ENCODE measurements at places on chromosomes 3 and 15.

- DNase-seq: no peak
Observed at GRCh38 chr3:151016478-151016795, 43.9 kb upstream of the CLRN1 start.

DNA sequence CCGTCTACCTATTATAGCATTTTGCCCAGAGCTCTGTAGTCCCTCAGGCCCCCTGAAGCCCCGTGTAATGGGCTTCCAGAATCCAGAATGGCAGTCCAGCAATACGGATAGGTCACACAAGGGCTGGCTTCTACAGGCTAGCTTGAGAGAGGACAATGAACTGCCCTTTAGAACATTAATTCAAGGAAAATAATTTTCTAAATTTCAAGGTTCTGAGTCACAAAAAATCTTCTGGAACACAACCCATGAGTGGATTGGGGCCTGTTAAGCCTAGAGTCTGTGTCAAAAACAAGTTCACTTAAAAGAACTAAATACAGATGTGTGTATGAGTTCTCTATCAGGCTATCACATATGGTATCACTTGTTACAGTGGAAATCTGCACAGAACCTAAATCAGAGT, 28.8 kb downstream of the DCP1A start:
- no peak for DNase-seq

DNA sequence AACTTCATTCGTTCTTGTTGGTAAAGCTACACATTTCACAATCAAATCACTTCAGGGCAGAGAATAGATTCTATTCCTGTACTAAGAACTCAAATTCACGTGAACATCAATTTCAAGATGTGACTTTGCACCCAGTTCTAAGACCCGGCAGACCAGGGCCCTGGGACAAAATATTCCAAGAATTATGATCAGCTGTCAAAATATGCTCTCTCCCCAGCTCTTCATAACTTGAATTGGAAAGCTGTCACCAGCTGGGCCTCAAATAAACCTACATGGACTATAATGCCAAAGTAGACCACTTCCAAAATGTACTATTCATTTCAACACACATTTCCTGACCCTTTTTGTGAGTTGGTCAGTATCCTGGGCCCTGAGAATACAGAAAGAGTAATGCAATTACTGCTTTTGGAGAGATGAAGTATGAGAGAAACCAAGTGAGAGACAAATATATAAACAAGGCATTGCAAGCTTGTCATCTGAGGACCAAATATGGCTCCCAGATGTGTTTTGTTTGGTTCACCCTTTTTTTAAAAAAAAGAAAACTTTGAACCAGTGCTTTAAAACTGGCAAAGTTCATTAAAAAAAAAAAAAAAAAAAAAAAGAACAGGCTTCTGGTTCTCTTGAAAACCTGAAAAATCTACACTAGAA, 14.9 kb downstream of the MAGI1 start:
- no peak for DNase-seq

GRCh38 chr3:16790432-16791400, 94.0 kb upstream of the PLCL2 start:
- no peak for DNase-seq

DNA sequence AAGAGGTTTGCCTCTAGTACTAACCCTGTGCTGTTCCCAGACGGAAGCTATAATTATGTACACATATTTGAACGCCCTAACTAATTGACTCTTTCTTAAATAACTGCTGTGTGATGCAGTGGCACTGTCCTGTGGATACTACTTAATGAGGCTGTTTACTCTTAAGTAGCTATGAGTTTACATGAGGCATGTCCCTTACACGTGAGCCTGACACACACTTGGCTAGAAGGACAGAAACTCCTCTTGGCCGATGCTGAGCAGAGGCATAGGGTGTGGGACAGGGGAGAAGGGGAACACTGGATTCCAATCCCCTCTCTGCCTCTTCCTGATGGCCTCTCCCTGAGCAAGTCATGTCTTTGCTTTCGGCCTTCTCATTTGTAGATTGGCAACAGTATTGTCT, 21.9 kb downstream of the EHD4 start:
- DNase-seq: no peak

GRCh38 chr3:69484507-69485393, 98.9 kb upstream of the FRMD4B start:
- no peak for DNase-seq

- DNase-seq: no peak
Observed at GRCh38 chr3:16067837-16068471, 106.5 kb upstream of the GALNT15 start.

DNA sequence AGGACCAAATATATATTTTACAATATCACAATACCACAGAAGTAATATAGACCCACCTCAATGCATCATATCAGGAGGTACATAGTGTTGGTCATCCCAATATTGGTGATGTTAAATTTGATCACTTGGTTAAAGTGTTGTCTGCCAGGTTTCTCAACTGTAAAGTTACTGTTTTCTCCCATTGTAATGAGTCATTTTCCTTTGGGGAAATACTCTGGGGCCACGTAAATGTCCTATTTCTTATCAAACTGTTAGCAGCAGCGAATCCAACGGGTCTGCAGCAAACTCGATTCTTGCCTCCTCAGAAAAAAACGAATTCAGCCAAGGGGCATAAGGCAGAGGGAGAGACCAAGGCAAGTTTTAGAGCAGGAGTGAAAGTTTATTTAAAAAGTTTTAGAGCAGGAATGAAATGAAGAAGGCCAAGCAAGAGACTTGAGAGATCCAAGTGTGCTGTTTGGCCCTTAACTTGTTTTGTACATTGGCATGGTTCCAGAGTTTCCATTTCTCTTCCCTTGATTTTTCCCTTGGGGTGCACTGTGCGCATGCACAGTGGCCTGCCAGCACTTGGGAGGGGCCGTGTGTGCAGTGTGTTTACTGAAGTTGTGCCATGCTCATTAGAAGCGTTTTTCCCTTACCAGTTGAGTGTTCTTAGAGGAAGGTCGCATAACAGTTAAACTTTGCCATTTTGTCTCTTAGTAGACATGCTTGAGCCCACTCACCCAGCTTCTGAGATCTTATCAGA, 512.5 kb downstream of the AGBL1 start:
- DNase-seq: no peak

DNA sequence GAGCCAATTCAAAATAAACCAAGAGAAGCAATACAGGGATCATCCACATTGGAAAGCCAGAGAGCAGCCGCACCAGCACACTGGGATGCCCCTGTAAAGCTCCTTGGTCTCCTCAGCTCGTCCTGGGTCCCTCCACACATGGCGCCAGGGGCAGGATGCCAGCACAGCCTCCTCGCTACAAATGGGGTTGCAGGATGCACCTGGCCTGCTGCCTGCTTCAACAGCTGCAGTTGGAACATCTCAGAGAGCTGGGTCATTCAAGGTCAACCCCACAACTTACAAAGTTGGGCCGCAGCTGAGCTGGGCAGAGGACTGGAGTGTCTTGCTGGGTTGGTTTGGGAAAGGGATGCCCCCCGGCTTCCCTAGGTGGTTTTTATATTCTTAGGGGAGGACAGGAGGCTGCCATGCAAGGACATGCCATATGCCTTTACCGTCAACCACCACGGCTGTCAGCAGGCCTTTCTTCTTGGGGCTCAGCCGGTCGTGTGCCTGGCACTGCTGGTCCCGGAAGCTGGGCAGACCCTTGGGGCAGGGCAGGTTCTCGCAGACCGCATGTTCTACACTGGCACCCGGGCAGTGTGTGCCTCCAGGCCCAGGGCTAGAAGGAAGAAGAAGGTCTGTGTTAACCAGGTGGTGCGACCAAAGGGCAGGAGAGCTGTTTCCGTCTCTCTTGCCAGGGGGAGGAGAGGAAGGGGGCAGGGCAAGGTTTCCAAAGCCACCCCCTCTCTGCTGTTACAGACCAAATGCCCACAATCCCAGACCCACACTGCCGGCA, 225.2 kb downstream of the ADAMTS17 start:
- DNase-seq: peak; percentile 52

- DNase-seq: no peak
Observed at GRCh38 chr3:70291097-70291482, 21.3 kb downstream of the MDFIC2 start.

DNA sequence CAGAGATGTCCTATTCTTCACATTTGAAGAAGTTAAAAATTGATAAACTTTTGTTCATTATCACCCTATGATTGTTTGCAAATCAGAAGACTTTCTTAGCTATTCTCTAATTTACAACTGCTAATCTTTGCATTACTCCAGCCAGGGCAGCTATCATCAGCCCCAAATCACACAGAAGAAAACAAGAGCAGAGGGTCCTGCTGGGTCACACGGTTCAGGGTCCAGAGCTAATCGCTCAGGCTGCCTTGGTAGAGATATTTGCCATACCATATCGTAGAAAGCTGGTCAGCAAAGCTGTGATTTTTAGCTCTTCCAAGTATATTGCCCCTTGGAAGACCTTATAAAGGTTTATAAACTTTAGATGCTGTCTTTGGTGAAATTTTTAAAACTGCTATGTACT, 181.4 kb downstream of the MAGI1 start:
- no peak for DNase-seq

GRCh38 chr15:38197553-38197952, 55.1 kb upstream of the SPRED1 start:
- DNase-seq: no peak

DNA sequence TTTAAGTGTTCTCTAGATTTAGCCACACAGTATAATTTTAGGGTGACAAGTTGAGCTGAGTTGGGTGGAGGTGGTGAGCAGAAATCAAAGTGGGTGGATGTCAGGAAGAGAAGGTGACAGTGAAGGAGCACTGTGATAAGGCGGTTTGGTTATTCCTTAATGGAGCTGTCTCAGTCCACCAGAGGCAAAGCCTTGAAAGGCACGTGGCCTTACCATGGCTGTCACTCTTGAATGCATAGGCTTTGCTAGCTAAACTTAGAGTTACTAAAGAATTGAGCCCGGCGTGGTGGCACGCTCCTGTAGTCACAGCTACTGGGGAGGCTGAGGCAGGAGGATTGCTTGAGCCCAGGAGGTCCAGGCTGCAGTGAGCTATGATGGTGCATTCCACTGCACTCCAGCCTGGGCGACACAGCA, 560 bp upstream of the TTLL13 start:
- DNase-seq: no peak

- DNase-seq: no peak
Observed at GRCh38 chr3:48536116-48536515, 20.5 kb downstream of the PFKFB4 start.

- DNase-seq: no peak
Observed at GRCh38 chr3:36561601-36562000, 181.3 kb downstream of the STAC start.

- DNase-seq: no peak
Observed at GRCh38 chr3:79140708-79141107, 627.1 kb downstream of the ROBO1 start.

DNA sequence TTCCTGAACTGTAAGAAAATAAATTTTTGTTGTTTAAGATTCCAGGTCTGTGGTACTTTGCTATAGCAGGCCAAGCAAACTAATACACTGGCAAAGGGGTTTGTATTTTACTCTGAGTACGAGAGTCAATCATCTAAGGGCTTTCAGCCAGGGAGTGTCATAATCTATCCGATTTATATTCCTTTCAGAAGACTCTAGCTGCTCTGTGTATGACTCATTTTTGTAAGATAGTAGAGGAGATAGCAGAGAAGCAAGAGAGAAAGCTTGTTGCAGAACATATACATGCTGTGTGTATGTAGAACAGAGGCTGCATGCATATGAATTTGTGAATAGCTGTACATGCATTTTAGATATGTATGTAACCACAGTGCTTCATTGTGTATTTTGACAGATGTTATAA, 577.9 kb upstream of the EPHA6 start:
- no peak for DNase-seq

- no peak for DNase-seq
Observed at GRCh38 chr3:16468336-16469098, 45.0 kb downstream of the RFTN1 start.
